ENCODE measurements at places on chromosomes 2 and 18. TPM values are rescaled to one million over a fixed set of nuclear protein-coding genes. Genes with fewer than 3 reads are reported as not detected.

Gene CREG2
- total RNA-seq, result 5.2 TPM

Gene TNP1
- not detected for total RNA-seq

Gene GALNT13
- total RNA-seq, result 0.87 TPM

Gene AKAIN1
- not detected for total RNA-seq

Gene NYAP2
- not detected for total RNA-seq

Gene NLRC4
- total RNA-seq, result not detected

Gene LOXHD1
- not detected for total RNA-seq

Gene CXCR1
- not detected for total RNA-seq

Gene GLI2
- total RNA-seq, result 5.1 TPM

Gene GCA
- 7.9 TPM for total RNA-seq

Gene UGT1A3
- total RNA-seq, result not detected

Gene THUMPD2
- 8.6 TPM for total RNA-seq

Gene OTOF
- total RNA-seq, result 0.66 TPM

Gene CHRND
- not detected for total RNA-seq

Gene RAD51AP2
- not detected for total RNA-seq

Gene LHCGR
- total RNA-seq, result not detected

Gene IL1F10
- not detected for total RNA-seq

Gene UNC80
- total RNA-seq, result not detected

Gene ARHGAP15
- not detected for total RNA-seq

Gene REL
- total RNA-seq, result 4.6 TPM

Gene COLEC11
- not detected for total RNA-seq

Gene EFEMP1
- 10.8 TPM for total RNA-seq

Gene IL36G
- not detected for total RNA-seq

Gene CYP27C1
- total RNA-seq, result not detected

Gene ROCK2
- 50.9 TPM for total RNA-seq

Gene CXCR2
- not detected for total RNA-seq

Gene SCYGR7
- not detected for total RNA-seq

Gene MC5R
- total RNA-seq, result not detected

Gene ABCG8
- total RNA-seq, result not detected

Gene HS1BP3
- total RNA-seq, result 49.5 TPM

Gene CD28
- not detected for total RNA-seq

Gene SERPINB7
- 136 TPM for total RNA-seq

Gene ABHD1
- under 0.01 TPM for total RNA-seq

Gene PARD3B
- total RNA-seq, result 13.7 TPM

Gene AMER3
- total RNA-seq, result not detected

Gene MARCHF4
- total RNA-seq, result 3.1 TPM

Gene CKAP2L
- total RNA-seq, result 3.9 TPM

Gene REEP1
- 0.11 TPM for total RNA-seq

Gene GCG
- total RNA-seq, result not detected

Gene SCN2A
- 4.1 TPM for total RNA-seq

Gene ELOA2
- not detected for total RNA-seq

Data from uterine smooth muscle cell (primary cell).